ENCODE measurements at places on chromosomes 16 and 17.
A peak's percentile ranks its signal among the peaks of the same experiment; 100 is the strongest.

DNA sequence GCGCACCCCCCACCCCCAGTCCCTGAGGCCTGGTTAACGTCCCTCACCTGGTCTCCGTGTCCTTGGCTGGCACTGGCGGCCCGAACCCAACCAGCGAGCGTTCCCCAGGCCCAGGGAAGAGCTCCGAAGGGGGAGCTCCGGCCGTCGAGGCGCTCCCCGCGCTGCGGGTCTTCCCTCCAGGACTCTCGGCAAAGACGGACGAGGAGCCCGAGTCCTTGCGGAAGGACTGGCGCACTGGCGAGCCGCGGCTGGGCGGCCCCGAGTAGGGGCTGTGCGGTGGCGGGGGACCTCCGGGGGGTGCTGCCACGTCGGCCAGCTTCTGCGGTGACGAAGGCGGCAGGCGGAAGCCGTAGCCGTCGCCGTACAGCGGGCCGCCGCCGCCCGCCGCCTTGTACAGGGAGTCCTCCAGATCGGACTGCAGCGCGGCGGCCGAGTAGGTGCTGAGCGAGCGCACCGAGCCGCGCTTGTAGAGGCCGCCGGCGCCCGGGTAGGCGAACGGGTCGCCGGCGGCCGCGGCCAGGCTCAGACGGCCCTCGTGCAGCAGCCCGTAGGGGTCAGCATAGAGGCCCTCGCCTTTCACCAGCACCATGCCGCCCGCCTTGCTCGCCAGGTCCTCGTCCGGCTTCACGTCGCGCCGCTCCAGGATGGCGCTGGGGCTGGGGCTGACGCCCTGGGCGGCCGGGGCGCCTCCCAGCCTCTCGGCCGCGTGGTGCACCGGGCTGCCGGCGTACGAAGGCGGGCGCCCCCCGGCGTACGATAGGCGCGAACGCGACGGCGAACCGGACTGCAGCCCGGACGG, 44.1 kb downstream of the SRCIN1 start:
- DNase-seq = peak; percentile 85

GRCh38 chr17:73733517-73733916, 89.3 kb upstream of the SDK2 start:
- DNase-seq = no peak

DNA sequence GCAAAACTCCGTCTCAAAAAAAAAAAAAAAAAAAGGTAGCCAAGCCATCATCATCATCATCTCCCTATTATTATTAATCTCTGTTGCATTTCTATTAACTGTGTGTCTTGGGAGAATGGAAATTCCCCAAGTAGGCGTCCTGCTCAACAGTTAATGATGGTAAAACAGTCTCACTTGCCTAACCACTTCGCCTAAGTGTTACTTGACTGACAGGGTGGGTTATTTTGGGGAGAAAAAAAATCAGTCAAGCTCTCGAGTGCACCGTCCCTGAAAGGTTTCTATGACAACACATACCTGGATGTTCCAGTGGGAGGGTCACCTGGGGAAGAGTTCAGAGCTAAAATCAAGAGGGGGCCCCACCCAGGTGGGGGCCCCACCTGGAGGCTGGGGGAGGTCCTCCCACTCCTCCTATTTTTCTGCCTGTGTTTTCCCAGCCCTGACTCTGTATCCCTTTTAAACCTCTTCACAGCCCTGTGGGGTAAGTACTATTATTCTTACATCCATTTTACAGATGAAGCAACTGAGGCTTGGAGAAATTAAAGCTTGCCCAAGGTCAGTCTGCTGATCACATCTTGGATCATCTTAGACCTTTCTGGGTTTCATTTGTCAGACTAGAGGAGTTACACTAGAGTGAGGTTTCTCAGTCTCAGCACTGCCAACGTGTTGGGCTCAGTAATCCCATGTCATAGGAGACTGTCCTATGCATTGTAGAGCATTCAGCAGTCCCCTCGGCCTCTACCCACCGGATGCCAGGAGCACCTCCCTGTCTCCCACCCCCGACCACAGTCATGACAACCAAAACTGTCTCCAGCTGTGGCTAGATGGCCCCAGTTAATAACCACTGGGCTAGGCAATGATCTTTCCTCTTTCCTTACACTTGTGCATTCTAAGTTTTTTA, 11.0 kb upstream of the ABAT start:
- no peak for DNase-seq

DNA sequence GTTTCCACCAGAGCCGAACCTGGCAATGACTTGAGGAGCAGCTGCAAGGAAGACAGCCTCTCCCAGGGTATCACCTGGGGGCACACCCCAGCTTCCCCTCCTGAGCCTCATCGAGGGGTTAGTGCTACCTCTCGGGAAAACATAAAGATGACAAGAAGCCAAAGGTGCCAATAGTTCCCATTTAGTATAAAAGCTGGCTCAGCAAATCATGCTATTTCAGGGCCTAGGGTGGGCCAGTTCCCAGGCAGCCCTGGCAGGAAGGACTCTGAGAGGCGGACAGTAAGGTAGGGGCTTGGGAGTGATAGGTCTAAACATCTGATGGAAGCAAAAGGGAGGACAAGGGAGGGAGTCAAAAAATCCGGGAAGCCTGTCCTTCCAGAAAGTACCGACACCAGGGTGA, 46.2 kb downstream of the SOST start:
- DNase-seq = no peak

GRCh38 chr16:57985204-57986181, 14.6 kb upstream of the CNGB1 start:
- DNase-seq = peak; percentile 31

GRCh38 chr17:19418251-19418992, 7.4 kb downstream of the RNF112 start:
- no peak for DNase-seq

DNA sequence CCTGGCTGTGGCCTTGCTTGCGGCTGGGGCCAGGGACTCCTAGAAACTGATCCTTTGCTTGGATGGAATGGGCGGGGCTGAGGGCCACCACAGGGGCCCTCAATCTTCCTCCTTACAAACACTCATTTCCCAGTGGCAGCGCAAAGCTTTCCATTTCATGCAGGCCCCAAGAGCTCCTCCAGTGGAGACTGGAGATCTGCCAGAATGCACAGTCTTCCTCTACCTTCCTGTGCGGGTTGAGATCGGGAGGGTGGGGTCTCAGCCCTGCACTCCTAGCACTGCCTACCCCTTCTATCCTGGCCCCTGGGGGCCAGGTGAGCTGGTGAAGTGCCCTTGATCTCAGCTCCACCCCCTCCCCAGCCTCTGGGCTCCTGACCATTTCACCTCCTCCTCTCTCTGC, 1.7 kb downstream of the NRN1L start:
- peak; percentile 76 for DNase-seq

All from upper lobe of left lung (tissue), 6 donors.